ENCODE measurements at places on chromosomes 16 and 17.
A peak's percentile ranks its signal among the peaks of the same experiment; 100 is the strongest.

- no peak for DNase-seq
Measured at GRCh38 chr17:10118788-10119130, 79.6 kb downstream of the GAS7 start.

DNA sequence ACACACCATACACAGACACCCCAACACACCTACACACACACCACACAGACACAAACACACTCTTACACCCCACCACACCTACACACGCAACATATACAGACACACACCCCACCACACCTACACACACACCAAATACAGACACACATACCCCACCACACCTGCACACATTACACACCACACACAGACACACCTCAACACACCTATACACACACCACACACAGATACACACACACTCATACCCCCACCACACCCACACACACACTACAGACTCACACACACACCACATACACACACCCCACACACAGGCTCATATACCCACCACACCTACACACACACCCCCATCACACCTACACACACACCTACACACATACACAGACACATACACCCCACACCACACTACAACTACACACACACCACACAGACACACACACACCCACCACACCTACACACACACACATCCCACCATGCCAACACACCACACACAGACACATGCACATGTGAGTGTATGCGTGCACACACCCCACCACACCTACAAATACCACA is 31.4 kb downstream of the GPT2 start:
- DNase-seq: no peak

GRCh38 chr17:8894673-8895578 is 27.5 kb upstream of the PIK3R6 start:
- DNase-seq: peak; percentile 39

- DNase-seq: no peak
Measured at GRCh38 chr16:24505959-24506358, 33.4 kb upstream of the RBBP6 start.

DNA sequence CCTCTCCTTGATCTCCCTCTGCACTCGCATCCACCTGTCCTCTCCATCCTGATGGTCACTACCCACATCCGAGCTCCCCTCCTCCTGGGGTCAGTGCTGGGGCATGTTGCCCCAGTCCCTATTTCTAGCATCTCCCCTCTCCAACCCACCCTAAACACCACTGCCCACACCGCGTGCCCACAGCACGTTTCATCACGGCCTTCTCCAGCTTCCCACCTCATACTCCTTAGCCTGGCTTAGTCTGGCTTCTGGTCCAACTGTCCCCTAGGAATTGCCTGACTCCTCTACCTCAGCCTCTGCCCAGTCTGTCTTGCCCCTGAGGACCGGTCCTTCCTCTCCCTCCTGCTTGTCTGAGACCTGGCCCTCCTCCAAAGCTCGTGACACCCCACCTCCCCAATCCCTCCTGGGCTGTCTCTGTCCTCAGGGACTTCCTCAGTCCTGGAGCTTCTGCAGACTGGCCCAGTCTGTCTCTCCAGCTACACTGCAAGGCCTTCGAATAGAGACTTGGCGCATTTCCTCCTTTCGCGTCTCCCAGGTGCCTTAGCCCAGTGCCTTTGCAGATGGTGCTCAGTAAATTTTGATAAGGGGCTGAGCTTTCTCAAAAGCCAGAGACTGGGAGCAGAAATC is 4.9 kb downstream of the ALOX15 start:
- DNase-seq: no peak

Measured in myocyte (in vitro differentiated cells).